HFFc6 (cell line): ENCODE measurements at places on chromosomes 2 and 18.

GRCh38 chr2:31581124-31581795 is 522 bp upstream of the SRD5A2 start:
- no peak for DNase-seq

- DNase-seq, result peak; percentile 45
Observed at GRCh38 chr2:176583607-176584006, 314.4 kb downstream of the MTX2 start.

GRCh38 chr2:10913501-10914271 is 2.0 kb downstream of the KCNF1 start:
- DNase-seq, result no peak

GRCh38 chr18:51251625-51252024 is 54.1 kb upstream of the MEX3C start:
- no peak for DNase-seq

GRCh38 chr2:214750529-214750928 is 59.0 kb downstream of the BARD1 start:
- no peak for DNase-seq

GRCh38 chr2:7881466-7881865 is 800.4 kb upstream of the ID2 start:
- DNase-seq, result no peak
